ENCODE measurements at places on chromosomes 1 and 21. TPM values are rescaled to one million over a fixed set of nuclear protein-coding genes. Genes with fewer than 3 reads are reported as not detected.

GRCh38 chr1:234605983-234606783 lies 3.8 kb downstream of the IRF2BP2 start:
- H3K27ac ChIP-seq = peak overlapping the region; percentile 100
- DNase-seq = peak; percentile 52
- H3K4me3 ChIP-seq = peak overlapping the region; percentile 71
- no peaks in the 10 kb centered on the region for H3K36me3 ChIP-seq

GRCh38 chr1:9835404-9835757 lies 11.6 kb upstream of the CLSTN1 start:
- H3K27me3 ChIP-seq = no peaks in the 10 kb centered on the region
- H3K36me3 ChIP-seq = no peaks in the 10 kb centered on the region
- H3K4me1 ChIP-seq = no peaks in the 10 kb centered on the region
- H3K27ac ChIP-seq = no peak overlapping the region
- no peak overlapping the region for H3K4me3 ChIP-seq
- DNase-seq = no peak

- no peak overlapping the region for H3K4me3 ChIP-seq
- H3K27me3 ChIP-seq = no peaks in the 10 kb centered on the region
- H3K36me3 ChIP-seq = no peaks in the 10 kb centered on the region
- no peak overlapping the region for H3K27ac ChIP-seq
Measured at GRCh38 chr21:33645730-33646129, 3.4 kb downstream of the ITSN1 start.

- no peaks in the 10 kb centered on the region for H3K4me1 ChIP-seq
- no peak overlapping the region for H3K27ac ChIP-seq
- no peaks in the 10 kb centered on the region for H3K36me3 ChIP-seq
- DNase-seq = no peak
- H3K4me3 ChIP-seq = no peak overlapping the region
Measured at GRCh38 chr1:11581445-11581991, 72.7 kb downstream of the FBXO2 start.

NOS1AP gene
- 0.79 TPM for total RNA-seq

RIPPLY3 gene
- total RNA-seq = 0.18 TPM

TFAP2E gene
- not detected for total RNA-seq

- H3K4me3 ChIP-seq = no peak within 1 kb of the TSS
- no peaks in the 10 kb centered on the region for H3K36me3 ChIP-seq
- no peak for DNase-seq
- H3K4me1 ChIP-seq = no peaks in the 10 kb centered on the region
- no peaks in the 10 kb centered on the region for H3K27me3 ChIP-seq
Measured at GRCh38 chr1:110450929-110451328, at the start of gene PROK1. TSS of gene PROK1 (plus strand) at chr1:110451149. CDS start at chr1:110451217, 68 bp downstream.

DNA sequence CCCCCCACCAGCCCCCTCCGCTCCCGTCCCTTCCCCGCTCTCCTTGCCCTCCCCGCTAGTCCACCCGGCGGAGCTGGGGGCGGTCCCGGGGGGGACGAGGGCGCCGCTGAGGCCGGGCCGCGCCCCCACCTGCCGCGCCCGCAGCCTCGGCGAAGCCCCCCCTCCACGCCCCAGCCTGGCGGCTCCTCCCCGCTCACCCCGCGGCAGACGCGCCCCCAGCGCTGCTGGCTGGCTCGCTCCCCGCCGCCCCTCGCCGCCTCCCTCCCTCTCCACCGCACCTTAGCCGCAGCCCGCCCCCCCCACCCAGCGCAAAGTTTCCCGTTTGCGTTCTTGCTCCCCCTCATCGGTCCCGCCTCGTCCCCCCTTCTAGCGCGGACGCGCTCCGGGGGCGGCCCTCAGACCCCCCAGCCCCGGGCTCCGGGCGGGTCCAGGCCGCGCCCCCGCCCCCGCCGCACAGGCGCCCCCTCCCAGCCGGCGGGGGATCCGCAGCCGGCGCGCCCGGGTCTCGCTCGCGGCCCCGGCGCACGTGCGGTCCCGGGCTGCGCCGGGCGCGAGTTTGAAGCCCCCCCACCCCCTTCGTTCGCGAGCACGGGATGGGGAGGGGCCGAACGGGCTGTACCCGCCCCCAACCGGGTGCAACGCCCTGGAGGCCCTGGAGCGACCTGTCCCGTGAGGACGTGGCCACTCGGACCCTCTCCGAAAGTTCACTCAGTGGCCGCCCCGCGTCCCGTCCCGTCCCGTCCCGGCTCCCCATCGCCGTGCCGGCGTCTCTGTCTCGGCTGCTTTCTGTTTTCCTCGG lies 623 bp downstream of the PTPRF start:
- no peaks in the 10 kb centered on the region for H3K36me3 ChIP-seq
- no peak overlapping the region for H3K4me3 ChIP-seq
- H3K4me1 ChIP-seq = peaks cover 6% of the 10 kb centered on the region
- no peak for DNase-seq
- peak overlapping the region; percentile 76 for H3K27ac ChIP-seq
- no peaks in the 10 kb centered on the region for H3K27me3 ChIP-seq

GRCh38 chr1:71434240-71434639 lies 353.4 kb upstream of the ZRANB2 start:
- H3K27me3 ChIP-seq = no peaks in the 10 kb centered on the region
- H3K36me3 ChIP-seq = no peaks in the 10 kb centered on the region
- no peaks in the 10 kb centered on the region for H3K4me1 ChIP-seq

- no peaks in the 10 kb centered on the region for H3K36me3 ChIP-seq
- no peak overlapping the region for H3K4me3 ChIP-seq
- no peak overlapping the region for H3K27ac ChIP-seq
- no peaks in the 10 kb centered on the region for H3K4me1 ChIP-seq
Measured at GRCh38 chr1:17732475-17732874, 22.7 kb upstream of the ACTL8 start.

GRCh38 chr1:61925591-61926298 lies 183.5 kb downstream of the PATJ start:
- H3K4me3 ChIP-seq = no peak overlapping the region
- no peak overlapping the region for H3K27ac ChIP-seq
- no peak for DNase-seq
- no peaks in the 10 kb centered on the region for H3K36me3 ChIP-seq

DNA sequence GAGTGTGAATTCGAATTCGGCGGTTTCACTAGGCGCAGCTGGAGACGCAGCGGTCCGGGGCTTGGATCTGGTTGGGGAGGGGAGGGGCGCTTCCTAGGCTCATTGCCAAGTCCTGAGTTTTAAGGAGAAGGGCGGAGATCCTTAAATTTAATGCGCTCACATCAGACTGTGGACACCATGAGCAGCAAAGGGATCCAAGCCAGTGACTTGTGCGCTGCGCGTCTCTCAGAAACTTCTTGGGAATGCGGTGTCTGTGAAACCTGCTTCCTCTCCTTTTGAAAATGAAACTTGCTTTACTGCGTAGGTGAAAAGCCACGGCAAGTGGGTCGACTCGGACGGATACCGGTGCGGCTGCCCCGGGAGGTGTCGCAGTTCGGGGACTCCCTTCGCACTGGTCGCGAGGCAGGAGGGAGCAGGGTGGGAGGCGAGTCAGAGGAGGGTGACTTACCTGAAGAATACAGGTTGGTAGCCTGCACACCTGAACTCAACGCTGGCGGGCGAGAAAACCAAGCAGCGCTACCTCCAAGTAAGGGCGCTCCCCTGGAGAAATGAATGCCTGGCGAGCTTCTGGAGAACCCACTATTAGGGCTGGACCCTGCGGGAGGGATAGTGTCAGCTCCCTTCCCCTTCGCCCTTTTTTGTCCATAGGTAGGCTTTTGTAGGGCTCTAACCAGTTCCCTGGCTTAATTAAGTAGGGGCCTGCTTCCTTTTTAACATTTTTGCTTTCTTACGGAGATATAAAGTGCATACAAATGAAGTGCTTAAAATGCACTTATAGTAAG lies 992 bp downstream of the TENT5C start:
- H3K27me3 ChIP-seq = no peaks in the 10 kb centered on the region
- peak overlapping the region; percentile 63 for H3K27ac ChIP-seq
- H3K4me3 ChIP-seq = peak overlapping the region; percentile 79
- no peaks in the 10 kb centered on the region for H3K36me3 ChIP-seq
- peaks cover 17% of the 10 kb centered on the region for H3K4me1 ChIP-seq

Measured in adrenal gland (tissue), 19 donors.